ENCODE measurements at places on chromosomes 12 and 14.

- DNase-seq: no peak
These were observed 37.2 kb downstream of the CFAP251 start for GRCh38 chr12:121955258-121956237.

GRCh38 chr12:6547987-6548386, 7.9 kb downstream of the IFFO1 start:
- no peak for DNase-seq

GRCh38 chr12:9813821-9814798, 13.2 kb upstream of the KLRF1 start:
- peak; percentile 90 for DNase-seq

DNA sequence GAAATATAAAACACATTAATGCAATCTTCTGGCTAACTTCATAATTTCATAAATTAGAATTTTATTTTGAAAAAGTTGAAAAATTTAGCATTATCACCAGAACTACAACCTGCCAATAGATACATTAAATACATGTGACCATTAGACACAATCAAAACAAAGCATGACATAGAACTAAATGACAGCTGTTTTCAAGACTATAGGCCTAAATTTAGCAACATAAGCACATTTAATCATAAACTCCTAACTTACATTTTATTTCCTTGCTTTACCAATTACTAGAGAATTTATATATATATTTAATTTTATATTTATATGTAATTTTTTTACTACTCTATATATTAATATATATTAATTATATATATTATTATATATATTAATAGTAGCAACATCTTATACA, 165.4 kb downstream of the CEP128 start:
- DNase-seq: no peak

DNA sequence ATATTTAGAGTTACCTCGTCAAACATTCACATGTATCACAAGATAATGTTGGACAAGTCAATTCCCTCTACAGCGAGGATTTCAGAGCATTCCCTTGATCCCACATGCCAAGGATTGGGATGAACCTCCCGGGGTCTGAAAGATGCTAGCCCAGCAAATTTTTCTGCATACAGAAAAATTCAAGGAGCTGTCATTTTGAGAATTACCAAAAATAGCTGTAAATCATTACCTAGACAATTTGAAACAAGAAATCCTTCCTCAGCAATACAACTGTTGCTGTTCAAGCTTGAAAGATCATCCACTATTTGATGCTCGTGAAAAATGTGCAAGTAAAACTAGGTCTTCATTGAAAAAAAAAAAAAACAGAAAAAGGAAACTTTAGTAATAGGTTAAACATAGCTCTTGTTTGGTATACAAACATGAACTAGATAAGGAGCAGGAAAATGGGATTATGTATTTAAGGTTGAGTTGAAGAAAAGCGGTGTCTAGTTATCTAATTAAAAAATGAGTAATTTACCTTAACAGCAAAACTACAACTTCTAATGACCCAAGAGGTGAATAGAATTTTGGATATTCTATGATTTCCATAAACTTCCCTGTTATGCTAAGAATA, 73.1 kb downstream of the NTN4 start:
- DNase-seq: no peak

GRCh38 chr12:119578112-119578511, 15.5 kb upstream of the TMEM233 start:
- no peak for DNase-seq

GRCh38 chr14:31898838-31899528, 178.1 kb upstream of the ARHGAP5 start:
- DNase-seq: no peak
